ENCODE measurements at places on chromosomes 7 and 10.

DNA sequence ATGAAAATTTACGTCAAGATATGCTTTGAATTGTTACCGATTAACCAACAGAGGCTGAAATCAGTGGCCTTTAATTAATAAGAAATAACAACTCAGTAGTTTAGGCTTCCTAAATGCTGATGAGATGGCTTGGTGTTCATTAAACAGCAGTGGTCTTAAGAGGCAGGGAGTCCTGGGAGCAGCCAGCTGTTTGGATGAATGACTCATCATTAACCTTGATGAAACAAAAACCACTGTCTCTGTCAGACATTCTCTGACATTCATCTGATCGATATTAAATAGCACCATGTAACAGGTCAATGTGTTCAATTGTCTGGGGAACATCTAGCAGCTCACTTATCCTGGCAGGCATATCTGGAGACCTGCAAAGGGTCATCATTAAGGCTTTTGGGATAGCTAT is 234.2 kb upstream of the LRRN3 start:
- no peak for DNase-seq

- DNase-seq, result no peak
Measured at GRCh38 chr10:63806330-63806729, 285.1 kb downstream of the REEP3 start.

DNA sequence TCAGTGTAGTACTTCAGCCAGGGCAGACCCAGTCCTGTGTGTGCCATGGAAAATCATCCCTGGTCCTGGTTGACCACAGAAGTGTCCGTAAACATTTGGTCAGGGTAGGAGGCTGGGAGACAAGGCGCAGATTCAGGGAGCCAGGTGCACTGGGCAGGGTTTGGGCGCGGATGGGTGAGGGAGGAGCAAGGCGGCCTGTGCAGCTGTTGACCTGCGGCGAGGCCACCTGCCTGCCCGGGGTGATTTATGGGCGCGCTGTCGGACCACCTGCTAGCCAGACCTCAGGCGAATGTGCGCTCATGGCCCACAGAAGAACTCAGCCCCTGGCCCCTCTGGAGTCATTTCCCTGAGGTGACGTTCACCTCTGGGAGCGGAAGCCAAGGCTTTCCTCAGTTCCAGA is 6.6 kb downstream of the SFRP5 start:
- DNase-seq, result peak; percentile 2

GRCh38 chr7:158447506-158448171 is 140.0 kb downstream of the PTPRN2 start:
- peak; percentile 78 for DNase-seq

GRCh38 chr7:154287356-154287755 is 235.2 kb downstream of the DPP6 start:
- DNase-seq, result no peak

GRCh38 chr10:110841767-110842267 is 29.9 kb upstream of the PDCD4 start:
- no peak for DNase-seq

DNA sequence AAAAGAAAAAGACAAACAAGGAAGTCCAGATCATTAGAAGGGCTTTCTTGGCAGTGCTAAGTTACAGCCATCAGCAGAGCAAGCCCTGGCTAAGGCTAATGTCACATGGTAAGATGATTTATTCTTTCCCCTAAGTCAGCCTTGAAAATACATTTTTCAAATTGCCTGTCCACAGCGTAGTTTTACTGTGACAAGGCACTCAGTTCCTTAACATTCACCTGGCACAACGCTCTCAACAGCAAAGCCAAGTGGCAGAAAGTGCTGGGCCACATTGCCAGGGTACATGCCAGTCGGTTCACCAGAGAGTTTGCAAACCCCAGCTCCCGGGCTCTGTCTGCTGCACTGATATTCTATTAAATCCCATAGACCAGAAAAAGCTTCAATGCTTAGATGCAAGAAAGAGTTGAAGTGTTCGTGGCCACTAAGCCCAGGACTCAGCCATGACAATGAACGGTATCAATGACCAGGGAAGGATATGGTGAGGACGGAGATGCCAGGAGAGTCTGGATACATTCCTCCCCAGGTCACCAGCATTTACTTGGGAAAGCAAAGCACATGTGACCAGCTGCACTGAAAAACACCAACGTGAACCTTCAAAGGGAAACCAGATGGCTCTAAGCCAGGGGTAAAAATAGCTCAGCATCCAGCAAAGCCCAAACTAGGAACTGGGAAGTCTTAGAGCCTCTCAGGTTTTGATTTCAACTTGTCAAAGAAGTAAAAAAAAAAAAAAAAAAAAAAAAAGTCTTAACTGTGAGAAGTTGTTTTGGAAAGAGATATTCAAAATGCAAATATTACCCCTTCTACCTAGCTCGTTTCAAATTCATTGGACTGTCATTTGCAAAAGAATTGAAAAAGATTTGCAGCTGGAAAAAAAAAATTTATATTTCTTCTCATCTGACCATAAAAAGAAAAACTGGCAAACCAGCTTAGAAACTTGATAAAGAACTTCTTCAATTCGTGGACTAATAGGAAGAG is 23.9 kb upstream of the MPP7 start:
- DNase-seq, result no peak

- DNase-seq, result no peak
Measured at GRCh38 chr10:22801785-22802184, 87.4 kb upstream of the PIP4K2A start.

GRCh38 chr7:94276795-94277194 is 117.9 kb upstream of the COL1A2 start:
- DNase-seq, result peak; percentile 8

GRCh38 chr7:105958012-105958411 is 5.1 kb upstream of the CDHR3 start:
- no peak for DNase-seq

GRCh38 chr7:107007007-107007891 is 37.3 kb upstream of the PRKAR2B start:
- DNase-seq, result no peak

GRCh38 chr10:97574374-97575126 is 2.0 kb downstream of the ANKRD2 start:
- peak; percentile 68 for DNase-seq

DNA sequence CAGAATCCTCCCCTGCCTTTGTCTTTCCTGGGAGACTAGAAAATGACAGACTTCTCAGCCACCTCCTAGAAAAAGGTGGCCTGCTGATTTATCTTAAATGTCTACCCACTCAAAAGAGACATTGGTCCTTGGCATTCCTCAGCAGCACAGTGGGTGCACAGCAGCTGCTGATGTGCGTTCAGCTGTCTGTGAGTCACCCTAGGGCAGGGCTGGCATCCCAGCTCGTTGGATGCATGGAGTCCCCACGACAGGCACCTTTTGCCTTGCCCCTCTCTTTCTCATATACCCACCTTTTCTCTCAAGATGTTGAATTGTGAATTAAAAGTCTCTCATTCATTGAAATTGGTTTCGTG is 113.0 kb downstream of the DOCK1 start:
- DNase-seq, result no peak

GRCh38 chr10:30447125-30447799 is 13.3 kb downstream of the MAP3K8 start:
- no peak for DNase-seq

- no peak for DNase-seq
Measured at GRCh38 chr10:48767373-48768143, 82.9 kb downstream of the WDFY4 start.

DNA sequence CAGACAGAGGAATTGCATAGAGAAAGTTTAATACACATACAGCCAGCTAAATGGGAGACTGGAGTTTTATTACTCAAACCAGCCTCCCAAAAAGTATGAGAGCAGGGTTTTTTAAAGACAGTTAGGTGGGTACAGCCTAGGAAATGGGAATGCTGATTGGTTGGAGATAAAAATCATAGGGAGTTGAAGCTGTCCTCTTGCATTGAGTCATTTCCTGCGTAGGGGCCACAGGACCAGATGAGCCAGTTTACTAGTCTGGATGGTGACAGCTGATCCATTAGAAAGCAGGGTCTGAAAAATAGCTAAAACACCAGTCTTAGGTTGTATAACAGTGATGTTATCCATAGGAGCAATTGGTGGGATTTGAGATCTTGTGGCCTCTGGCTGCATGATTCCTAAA is 76.1 kb upstream of the POM121L12 start:
- no peak for DNase-seq

GRCh38 chr7:82700741-82701140 is 257.2 kb upstream of the CACNA2D1 start:
- DNase-seq, result peak; percentile 36

GRCh38 chr10:118017850-118018249 is 28.9 kb downstream of the RAB11FIP2 start:
- no peak for DNase-seq

- DNase-seq, result no peak
Measured at GRCh38 chr10:59752278-59752940, 846 bp downstream of the MRLN start.

- DNase-seq, result no peak
Measured at GRCh38 chr10:17649836-17650235, 5.9 kb downstream of the STAM start.

DNA sequence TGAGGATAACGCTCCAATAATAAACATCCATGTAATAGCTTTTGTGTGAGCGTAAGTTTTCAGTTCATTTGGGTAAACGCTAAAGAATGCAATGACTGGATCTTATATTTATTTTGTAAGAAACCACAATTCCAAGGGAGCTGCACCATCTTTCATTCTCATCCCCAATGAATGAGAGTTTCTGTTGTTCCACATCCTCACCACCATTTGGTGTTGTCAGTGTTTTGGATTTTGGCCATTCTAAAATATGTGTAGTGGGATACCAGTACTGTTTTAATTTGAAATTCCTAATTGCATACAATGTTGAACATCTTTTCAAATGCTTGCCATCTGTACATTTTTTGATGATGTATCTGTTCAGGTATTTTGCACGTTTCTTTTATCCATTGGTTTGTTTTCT is 50.9 kb upstream of the SEMA3D start:
- no peak for DNase-seq

DNA sequence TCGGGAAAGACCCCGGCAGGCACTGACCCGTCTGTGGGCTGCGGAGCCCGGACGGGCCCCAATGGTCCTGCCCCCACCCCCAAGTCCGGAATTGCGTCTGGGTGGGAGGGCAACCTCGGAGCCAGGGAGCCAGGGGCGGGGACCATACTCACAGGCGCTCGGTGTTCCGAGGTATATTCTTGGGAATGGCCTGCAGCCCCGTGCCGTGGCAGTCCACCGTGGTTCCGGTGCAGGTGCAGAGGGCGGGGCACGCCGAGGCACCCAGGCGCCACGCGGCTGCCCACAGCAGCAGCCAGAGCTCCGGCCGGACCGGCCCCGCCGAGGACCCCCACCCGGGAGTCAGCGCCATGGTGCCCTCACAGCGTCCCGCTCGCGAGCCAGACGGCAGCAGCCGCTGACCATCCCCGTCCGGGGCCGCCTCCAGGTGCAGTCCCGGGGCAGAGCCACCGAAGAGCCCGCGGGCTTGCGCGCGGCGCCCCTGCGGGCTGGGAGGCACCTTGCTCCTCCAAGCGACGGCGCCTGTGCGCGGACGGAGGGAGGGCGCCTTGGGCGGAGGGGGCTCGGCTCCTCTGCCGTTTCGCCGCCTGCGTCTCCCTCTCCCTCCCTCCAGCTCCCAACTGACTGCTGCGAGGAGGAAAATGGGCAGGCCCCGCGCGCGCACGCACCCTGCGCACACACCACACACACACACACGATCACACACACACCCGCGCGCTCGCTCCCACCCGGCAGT is at the start of gene SLIT1:
Gene SLIT1, minus strand, starts transcription at position 634 of the 733 bp plus-strand sequence. Its CDS starts 285 bp downstream, at position 349.
- DNase-seq, result no peak

DNA sequence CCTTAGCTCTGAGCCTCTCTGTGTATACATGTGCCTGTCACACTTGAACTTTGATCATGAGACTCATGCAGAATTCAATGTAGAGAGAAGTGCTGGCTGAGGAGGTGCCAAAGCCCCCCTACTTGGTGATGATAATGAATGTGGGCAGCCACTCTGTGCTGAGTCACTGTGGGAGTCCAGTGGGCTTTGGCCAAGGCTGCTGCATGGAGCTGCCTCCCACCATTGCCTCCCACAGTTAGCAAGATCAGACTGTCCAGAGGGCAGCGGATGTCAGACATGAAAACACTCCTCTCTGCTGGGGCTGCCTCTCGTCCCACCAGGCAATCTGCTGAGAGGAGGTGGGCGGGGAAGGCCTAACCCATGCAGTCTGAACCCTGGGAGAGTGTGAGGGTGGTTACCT is 180.3 kb downstream of the SH2D4B start:
- DNase-seq, result no peak

DNA sequence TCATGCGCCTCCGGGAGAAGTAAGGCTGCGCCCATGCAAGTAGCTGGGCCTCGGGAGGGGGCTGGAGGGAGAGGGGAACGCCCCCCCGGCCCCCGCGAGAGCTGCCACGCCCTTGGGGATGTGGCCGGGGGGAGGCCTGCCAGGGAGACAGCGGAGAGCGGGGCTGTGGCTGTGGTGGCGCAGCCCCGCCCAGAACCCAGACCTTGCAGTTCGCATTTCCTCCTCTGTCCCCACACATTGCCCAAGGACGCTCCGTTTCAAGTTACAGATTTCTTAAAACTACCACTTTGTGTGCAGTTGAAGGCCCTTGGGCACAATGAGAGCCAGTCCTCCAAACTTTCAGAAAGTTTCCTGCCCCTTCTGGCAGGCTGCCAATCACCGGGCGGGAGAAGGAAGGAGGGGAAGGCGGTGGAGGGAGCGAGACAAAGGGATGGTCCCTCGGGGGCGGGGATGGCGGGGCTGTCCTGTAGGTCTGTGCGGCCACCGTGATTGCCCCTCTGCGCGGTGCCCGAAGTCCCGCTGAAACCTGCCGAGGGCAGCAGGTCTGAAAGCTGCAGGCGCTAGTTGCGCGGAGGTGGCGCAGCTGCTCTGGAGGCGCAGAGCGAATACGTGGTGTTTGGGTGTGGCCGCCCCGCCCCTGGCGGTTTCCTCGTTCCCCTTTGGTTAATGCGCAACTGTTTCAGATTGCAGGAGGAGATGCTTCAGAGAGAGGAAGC is 2.1 kb downstream of the VIM start:
- peak; percentile 6 for DNase-seq

- DNase-seq, result no peak
Measured at GRCh38 chr10:119049361-119049760, 19.8 kb downstream of the NANOS1 start.

DNA sequence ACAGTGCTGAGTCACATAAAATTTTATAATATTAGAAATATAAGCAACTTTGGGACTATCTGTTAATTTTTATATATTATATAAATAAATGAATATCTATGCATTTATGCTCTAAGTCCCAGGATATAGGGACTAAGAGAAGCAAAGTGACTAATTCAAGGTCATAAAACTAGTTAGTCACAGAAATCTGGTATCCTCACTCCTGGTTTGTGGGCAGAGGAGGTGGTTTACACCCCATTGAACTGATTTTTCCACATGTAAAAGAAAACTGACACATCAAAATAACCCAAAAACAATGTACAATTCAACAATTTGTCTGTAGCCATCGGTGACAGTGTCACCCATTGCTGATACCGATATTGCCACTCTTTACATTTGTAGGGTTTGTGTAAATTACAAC is 3.0 kb downstream of the PCLO start:
- DNase-seq, result no peak

- no peak for DNase-seq
Measured at GRCh38 chr10:117501460-117502035, 41.0 kb upstream of the EMX2 start.

GRCh38 chr10:28470873-28471651 is 61.9 kb upstream of the WAC start:
- DNase-seq, result no peak

All from COR-L47 (cell line).